ENCODE measurements at places on chromosomes 3 and 15.

DNA sequence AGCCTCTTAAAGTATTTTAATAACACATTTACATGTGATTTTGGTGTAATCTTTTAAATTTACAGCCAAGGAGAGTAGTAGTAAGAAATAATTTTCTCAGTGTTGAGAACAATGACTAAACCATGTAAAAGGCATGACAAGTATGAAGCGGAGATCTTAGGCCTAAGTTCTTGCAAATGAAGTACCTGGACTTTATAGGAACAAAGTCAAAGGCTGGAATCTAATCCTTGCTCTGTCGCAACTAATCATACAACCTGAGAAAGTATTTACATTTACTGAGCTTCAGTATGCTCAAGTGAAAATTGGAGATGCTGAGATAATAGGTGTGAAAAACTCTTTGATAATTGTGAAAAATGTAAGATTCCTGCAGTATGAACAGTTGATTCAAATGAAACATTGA lies 86.4 kb upstream of the VGLL3 start:
- DNase-seq: no peak

- DNase-seq: no peak
These were observed 13.7 kb downstream of the TM4SF18 start for GRCh38 chr3:149319750-149320149.

GRCh38 chr3:27613846-27614500 lies 108.2 kb downstream of the EOMES start:
- DNase-seq: no peak

GRCh38 chr3:63814237-63814636 lies 4.9 kb upstream of the C3orf49 start:
- DNase-seq: no peak

DNA sequence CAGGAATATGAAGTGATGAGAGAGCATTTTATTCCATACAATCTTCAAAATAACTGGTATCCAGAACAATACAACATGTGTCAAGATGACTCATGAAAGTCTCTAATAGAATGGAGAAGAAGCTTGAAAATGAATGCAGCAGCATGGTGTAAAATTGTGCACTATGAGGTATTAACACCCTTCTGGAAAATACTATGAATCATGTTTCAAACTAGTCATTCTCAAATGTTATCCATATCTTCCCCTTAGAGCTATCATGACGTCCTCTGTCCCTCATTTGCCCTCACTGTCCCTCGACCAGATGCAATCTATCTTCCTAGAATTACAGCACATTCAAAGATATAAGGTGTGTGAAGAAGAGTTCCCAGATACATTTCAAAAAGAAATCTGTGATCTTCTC lies 198.2 kb downstream of the NECTIN3 start:
- DNase-seq: no peak

- DNase-seq: peak; percentile 54
These were observed 30.3 kb downstream of the ARL14 start for GRCh38 chr3:160707187-160707794.

DNA sequence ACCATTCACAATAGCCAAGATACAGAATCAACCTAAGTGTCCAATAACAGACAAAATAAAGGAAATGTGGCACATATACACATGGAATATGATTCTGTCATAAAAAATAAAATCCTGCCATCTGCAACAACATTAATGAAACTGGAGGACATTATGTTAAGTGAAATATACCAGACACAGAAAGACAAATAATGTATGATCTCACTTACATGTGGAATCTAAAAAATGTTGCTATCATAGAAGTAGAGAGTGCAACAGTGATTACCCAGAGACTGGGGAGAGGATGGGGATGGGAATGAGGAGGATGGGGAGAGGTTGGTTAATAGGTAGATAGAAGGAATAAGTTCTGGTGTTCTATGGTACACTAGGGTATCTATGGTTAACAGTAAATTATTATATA lies 28.7 kb downstream of the MRPL3 start:
- DNase-seq: no peak

DNA sequence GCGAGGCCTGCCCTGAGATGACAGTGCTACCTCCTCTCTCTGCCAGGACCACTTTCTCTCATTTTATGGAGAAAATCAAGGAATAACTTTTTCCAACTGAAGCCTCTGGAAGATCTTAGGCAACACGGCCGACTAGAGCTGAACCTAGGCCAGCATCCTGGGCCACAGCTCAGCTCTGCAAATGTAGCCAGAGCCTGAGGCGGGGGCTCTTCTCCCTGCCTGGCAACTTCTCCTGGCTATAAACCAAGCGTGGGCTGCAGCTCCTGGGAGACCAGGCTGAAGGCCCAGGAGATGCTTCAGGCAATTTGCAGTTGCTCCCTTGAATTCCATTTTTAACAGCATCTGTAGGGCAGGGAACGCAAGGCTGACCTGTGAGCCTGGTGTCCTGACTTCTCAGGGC lies 74.9 kb downstream of the CEMIP start:
- no peak for DNase-seq

GRCh38 chr3:66629982-66630368 lies 129.2 kb upstream of the LRIG1 start:
- no peak for DNase-seq

DNA sequence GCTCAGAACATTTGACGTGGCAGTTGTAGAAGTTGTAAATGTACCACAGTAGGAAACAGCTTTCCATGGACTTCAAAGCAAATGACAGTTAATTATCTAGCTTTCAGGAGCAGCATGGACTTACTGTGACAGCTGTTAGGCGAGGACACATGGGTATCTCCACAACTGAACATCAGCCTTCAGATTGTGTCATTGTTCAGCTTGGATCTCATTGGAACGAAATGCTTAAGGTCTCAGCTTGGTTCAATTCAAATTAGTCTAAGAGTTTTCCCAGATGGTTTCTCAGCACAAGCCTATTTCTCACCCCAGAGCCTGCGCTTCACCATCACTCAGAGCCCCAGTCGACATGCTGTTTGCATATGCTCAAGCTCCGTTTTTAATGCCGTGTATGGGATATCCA lies 21.1 kb upstream of the GYG1 start:
- DNase-seq: no peak

DNA sequence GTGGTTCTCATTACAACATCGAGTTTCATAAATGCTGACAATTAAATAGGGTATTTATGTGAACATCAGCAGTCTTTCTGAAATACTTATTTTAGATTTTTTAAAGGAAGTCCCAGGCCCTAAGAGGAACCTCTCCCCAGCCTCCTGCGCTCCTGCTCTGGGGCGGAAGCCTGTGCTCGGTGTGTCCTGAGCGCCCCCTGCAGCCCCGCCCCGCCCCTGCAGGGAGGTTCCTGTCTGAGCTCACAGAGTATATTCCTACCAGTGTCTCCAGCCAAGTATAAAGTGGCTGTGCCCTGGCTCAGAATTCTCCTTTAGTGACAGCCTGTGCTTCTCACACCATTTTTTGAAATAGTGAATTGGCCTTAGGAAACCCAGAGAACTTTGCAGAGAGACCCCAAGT lies 567.9 kb downstream of the GOLGA6L6 start:
- no peak for DNase-seq

DNA sequence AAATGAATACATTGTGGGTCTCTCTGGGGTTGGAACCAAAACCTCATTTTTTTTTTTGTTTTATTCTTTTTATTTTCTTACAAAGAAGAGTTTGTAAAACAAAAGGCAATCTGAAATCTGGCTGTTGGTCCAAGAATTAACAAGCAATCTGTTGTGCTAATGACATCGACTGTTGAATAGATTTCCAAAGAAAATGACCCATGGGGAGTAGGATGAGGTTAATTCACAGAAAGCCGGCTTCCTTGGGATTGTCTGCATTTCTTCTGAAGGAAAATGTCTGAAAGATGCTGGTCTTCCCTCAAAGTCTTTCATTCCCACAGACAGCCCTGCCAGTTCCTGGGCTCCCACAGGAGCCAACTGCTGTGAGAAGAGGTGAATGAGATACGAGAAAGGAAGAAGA lies 92.9 kb downstream of the LRRC3B start:
- peak; percentile 41 for DNase-seq

DNA sequence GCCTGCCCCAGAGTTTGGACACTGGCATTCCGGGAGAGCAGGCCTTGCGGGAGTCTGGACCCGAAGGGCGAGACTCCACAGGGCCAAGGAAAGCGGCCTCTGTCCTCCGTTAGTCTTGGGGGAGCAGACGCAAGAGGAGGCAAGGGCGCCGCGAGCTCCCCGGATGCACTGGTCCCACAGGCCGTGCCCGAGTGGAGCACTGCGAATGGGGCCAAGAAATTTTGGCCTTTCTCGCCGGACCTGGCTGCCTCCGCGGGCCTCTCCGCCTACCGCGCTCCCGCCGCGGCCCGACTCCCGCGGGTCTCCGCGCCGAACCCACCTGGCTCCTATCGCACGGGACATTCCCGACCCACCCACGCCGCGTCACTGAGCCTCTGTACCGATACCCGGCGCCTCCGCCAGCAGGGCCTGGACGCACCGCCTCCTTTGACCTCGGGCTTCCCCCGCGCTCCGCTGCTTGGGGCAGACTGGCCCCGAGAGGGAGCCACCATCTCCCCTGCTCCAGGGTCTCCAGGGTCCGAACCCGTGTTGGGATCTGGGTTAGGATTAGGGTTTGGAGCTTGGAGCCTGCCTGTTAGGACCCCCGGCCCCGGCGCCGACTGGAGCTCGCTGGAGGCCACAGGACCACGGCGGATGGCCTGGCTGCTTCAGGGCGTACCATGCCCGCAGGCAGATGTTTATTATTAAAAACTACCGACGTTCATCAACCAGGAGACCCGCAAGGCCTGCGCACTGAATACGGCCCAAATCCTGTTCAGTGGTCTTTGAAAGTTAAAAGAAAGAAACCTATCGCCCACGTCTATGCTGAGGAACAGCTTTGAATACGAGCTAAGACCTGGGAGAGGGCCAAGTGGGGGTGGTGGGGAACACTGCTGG lies 11.7 kb downstream of the SHOX2 start:
- DNase-seq: no peak

- no peak for DNase-seq
These were observed 64.2 kb downstream of the B3GNT5 start for GRCh38 chr3:183317271-183317670.

DNA sequence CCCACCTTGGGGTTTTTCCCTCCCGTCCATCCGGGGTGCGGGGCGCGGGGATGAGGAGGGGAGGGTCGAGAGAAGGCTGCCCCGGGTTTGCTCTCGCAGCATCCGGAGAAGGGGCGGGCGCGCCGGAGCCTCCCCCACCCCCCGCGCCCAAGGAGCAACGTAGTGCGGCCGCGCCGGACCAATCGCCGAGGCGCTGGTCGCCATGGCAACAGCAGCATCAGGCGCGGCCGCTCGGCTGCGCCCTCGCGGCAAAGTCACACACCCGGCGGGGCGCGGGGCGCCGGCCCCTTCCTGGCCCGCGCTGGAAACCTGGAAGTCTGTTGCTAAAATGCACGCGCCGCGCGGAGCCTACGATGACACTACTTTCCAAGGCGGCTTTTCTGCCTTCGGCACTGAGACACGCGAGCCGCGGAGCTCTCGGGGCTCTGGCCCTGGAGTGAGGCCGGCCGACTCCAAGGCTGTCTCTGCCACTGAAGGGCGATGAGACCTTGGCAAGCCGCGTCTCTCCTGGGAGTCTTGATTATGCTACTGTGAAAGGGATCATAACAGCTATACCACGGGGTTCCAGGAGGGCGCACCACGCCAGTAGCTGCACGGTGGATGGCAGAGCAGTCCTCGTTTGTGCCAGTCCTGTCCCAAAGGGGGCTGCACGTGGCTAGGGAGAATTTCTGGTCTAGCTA lies at the start of gene IQSEC1:
Gene IQSEC1, minus strand, starts transcription at position 104 of the 680 bp plus-strand sequence. CDS start 415 bp downstream, outside the sequence.
- DNase-seq: peak; percentile 78

GRCh38 chr3:141878326-141878725 lies 1.9 kb downstream of the ATP1B3 start:
- DNase-seq: no peak

DNA sequence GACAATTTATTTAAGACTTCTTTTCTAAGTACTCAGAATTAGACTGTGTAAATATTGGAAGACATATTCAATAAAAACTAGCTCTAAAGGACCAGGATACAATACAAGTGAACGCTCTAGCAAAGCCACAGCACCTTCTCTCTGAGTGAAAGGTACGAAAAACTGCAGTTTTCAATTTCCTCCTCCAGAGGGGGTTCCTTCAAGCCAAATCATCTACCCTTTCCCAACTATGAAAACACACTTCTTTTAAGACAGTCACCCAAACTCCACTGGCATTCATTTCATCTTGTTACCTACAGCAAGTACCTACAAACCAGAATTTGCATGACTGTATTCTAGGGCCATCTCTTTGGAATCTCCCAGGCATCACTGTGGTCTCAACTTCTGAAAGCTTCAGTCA lies 165.8 kb downstream of the ERC2 start:
- DNase-seq: no peak

DNA sequence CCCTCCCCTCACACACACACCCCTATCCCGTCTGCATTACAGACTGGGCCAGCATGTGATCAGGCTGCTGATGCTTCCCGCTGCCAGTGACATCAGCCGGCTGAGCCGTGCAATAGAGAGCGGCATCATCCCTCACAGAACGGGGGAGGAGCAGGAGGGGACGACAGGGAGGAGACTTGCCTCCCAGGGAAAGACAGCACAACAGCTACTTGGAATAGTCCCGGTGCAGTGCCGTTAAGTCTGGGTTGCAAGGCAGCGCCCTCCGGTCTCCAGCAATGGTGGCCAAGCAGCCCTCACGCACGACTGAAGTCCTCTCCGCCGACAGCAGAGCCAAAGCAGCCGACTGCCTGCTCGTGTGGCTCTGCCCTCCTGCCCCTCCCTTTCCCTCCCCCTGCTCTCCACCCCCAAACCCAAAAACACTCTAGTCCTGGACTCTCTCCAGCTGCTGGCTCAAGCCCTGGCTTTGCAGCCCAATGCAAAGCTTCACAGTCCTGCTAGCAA lies 31.5 kb upstream of the RPS17 start:
- peak; percentile 92 for DNase-seq

DNA sequence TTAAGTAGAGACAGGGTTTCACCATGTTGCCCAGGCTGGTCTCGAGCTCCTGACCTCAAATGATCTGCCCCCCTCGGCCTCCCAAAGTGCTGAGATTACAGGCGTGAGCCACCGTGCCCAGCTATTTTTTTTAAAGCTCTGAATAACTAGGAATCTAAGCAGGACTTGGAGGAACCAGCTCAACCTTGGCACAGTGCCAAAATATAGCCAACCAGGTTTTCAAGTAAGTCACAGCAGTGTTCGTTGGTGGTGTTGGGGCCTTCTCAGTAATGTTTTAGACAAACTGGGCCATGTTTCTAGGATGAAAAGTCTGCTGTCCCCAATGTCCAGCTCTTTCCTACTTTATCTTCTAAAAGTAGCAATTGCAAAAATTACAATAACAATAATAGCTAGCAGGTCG lies 6.4 kb upstream of the ADAM10 start:
- no peak for DNase-seq

DNA sequence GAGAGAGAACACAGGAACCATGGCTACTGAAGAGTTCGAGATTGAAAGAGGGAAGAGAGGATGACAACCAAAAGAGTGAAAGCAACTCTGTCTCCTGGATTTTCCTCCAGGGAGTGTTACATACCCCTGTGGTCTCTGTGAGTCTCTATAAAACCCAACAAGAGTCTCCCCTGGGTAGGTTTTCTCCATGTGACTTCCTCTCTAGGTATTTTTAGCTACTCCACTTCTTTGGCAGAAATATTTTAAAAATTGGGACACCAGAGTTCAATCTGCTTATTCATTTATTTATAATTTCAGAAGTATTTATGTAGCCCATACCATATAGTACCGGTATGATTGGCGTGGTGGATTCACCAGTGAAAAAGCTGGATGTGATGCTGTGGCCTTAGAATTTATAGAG lies 671.7 kb upstream of the NR2F2 start:
- no peak for DNase-seq
